Activated CD4-positive, CD25-positive, alpha-beta regulatory T cell (primary cell): ENCODE measurements at places on chromosomes 16 and 17.

GRCh38 chr16:58026139-58026704 lies 668 bp downstream of the MMP15 start:
- no peak for DNase-seq

DNA sequence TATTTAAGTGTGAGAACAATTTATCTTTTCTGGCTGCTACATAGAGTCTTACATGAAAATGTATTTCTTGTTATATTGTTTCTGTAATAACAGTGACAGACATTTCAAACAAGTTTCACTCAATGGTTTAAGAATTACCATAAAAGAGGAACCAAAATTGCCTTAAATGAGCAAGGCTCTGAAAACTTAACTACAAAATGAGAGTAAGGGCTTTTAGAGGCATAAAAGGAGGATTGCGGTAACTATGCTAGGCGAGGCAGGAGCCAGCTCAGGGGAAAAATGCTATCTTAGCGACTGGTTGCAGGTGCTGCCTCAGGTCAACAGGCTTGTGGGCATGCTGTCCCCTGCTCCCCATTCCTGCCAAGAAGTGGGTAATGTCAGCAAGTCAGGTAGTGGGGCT lies 81.7 kb upstream of the MSI2 start:
- no peak for DNase-seq

GRCh38 chr16:13005721-13006247 lies 104.4 kb downstream of the SHISA9 start:
- no peak for DNase-seq

GRCh38 chr17:2598166-2598565 lies 4.7 kb downstream of the PAFAH1B1 start:
- DNase-seq: no peak

DNA sequence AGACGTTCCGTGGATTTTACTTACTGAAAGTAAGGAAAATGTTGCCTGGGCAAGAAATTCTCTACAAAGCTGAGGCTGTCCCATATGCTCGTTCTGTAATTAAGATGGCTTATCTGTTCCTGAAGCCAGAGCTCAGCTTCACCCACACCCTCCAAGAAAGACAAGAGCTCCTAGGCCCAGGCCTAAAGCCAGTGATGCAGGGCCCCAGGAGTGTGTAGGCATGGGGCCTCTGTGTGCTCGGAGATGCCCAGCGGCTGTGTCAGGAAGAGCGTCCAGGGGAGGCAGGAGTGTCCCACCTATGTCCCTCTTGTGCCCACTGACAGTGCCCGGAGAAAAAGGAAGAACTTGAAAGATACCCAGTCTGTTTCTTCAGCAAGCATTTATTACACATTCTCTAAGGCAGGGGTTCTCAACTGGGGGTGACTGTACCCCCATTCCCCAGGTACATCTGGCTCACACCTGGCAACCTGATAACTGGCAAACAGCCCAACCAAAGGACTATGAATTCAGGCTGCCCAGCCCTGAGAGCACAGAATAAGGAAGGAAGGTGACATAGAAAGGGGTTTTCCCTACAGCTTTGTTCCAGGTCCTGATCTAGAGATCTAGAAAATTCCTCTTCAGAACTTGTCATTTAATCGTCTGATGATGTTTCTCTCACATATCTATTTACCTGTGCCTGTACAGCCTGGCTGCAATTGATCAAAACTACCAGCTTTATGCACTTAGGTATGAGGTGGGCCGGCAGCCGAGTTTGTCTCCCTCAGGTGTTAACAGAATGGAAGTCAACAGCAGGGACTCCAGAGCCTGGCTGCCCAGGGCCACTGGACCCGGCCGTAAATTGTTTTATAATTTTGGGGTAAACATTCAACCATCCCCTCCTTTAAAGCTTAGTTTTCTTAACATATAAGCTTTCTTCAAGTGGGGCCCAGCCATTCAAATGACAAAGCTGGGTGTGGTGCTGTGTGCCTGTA lies 12.0 kb downstream of the SNN start:
- DNase-seq: no peak

DNA sequence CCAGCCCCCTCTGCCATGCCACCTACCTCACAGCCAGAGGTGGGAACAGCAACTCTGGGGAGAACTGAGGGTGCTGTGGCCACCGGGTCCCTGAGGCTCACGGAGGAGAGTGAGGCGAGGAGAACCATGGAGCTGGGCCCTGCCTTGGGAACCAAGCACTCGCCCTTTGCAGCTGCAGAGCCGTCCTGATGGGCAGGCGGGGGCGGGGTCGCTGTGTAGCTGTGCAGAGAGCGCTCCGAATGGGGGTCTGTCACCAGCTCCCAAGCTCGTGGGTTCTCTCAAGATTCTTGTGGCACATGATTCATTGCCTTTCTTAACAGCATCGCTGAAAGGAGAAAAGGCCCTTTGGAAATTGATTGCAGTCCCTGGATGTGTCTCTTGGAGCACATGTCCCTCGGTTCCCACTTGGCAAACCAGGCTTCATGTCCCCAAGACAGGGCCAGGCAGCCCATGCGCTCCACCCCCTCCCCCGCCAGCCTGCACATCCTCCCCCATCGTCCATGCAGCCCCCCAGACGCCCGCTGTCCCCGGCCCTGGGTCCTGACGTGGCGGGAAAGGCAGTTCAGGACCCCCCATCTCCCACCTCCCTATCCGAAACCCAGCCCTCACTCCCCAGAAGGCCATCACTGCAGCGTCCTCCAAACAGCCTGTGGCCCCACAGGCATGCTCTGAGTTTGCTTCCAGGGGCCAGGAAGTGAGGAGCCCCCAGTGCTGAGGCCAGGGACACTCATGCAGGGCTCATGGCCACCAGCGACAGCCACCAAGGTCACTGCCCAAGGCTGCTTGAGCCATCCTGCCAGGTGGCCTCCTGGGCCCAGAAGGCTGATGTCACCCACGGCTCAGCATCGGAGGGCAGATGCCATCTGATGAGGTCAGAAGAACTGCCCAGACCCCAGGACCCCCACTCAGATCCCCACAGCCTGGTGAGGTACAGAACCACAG lies 20.6 kb upstream of the CHMP6 start:
- DNase-seq: no peak

GRCh38 chr17:68384471-68384870 lies 72.8 kb downstream of the WIPI1 start:
- no peak for DNase-seq

DNA sequence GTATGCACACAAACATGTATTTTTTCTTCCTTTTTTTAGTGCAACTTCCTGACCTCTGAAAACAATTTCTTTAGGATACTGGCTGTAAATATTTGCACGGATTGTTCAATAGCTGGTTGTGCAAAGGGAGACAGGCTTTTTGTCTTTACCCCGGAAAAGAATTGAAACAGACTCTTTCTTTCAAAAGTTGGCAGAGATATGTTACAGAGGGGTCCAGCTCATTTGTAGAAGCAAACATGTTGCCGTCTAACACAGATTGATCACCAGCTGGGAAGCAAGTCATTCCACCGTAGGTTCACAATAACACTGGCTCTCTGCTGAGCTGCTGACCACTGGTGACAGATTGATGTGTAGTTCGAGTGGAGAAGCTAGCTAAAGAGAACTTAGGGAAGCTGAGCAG lies 130.9 kb downstream of the STX8 start:
- no peak for DNase-seq

DNA sequence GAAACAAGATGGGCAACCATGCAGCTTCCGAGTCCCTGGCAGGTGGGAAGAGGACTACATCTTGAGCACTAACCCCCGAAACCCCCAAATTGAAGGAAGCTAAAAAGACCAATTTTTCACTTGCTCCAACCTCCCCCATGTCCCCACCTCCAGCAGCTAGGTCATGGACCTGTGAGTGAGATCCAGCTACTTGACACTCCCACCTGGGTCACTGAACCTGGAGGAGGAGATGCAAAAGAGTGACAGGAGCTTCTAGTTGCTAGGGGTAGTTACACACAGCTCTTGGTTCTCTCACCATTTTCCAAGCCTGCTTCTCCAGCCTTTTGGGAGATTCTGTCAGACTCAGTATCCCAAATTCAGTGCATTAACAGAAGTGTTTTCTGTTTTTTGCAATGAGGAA lies 11.2 kb downstream of the PDZD9 start:
- DNase-seq: no peak

GRCh38 chr16:27486344-27486743 lies 63.4 kb downstream of the GTF3C1 start:
- no peak for DNase-seq

- DNase-seq: no peak
Measured at GRCh38 chr16:54102888-54103866, 183.4 kb downstream of the IRX3 start.

GRCh38 chr16:3769942-3770341 lies 52.6 kb upstream of the TRAP1 start:
- DNase-seq: no peak

GRCh38 chr17:917391-917811 lies 62.2 kb downstream of the NXN start:
- no peak for DNase-seq
